ENCODE measurements at places on chromosomes 7 and 10.

- no peak for DNase-seq
These were observed 143.8 kb downstream of the HGF start for GRCh38 chr7:81626008-81626407.

DNA sequence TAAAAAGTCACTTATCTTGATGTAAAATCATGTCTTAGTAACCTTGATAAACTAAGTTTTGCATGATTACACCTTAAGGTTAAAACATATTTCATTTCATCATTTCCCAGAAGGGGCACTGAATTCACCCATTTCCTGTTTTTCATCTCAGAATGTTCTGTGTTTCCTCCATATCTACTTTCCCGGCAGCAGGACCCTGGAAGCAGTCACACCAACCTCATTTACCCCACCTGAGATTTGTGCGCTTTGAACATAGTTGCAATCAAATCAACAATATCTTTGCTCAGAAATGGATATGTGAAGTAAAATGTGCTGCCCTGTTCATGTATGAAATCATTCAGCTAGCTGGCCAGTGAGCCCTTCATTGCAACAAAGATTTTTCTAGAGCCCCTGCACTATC is 46.8 kb downstream of the IKZF1 start:
- DNase-seq, result no peak

DNA sequence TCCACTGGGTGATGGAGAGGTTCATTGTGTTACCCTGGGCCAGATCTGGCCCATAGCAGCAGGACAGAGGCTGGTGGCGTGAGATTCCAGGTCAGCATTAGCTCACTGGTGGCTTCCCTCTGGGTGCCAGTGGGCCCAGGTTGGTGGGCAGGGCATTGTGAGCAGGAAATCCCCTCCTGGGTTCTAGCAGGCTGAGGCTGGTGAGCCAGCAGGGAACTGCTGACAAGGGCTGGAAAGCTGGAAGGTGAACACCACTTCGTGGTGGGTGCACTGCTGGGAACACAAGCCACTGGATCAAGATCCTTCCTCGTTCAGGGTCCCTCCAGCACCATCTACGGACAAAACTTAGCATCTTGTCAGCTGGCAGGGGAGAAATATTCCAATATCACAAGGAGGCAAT is 259.2 kb upstream of the FZD1 start:
- no peak for DNase-seq

DNA sequence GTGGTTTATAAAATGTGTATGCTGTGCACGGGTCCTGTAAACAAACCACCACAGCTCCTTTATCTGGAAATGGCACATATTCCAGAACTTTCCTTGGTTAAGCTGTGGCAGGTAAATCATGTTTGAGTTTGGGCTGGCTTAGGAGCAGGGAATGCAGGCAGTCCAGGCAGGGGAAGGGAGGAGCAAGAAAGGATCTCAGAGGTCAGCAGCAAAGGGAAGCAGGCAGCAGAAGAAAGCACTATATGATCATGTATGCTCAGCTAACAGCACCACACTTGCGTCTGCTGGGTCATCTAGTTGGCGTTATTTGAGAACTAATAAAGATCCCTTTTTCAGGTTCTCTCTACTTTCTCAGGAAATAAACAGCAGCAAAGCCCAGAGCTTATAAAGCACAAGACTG is 7.8 kb downstream of the ICA1 start:
- no peak for DNase-seq

DNA sequence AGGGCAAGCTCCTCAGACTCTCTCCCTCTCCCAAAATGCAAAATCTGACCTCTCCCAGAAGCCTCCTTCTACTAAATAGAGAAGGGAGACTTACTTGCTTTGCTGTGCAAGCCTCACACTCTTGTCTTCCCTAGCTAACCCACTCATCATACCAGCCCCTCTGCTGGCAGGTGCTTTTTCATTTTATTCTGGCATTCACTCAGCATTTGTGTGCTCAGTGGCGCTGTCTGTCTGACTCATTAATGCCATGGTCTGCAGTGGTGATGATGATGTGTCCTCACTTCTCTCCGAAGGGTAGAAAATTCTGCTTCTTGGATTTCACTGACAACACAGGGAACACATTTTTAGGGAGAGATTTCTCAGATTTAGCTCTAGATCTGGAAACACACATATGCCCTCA is 22.0 kb upstream of the BTRC start:
- no peak for DNase-seq

GRCh38 chr10:78712147-78712546 is 356.6 kb upstream of the ZMIZ1 start:
- no peak for DNase-seq

GRCh38 chr10:113471241-113471996 is 81.4 kb upstream of the HABP2 start:
- DNase-seq, result no peak

GRCh38 chr7:71198887-71199286 is 66.9 kb downstream of the GALNT17 start:
- no peak for DNase-seq

DNA sequence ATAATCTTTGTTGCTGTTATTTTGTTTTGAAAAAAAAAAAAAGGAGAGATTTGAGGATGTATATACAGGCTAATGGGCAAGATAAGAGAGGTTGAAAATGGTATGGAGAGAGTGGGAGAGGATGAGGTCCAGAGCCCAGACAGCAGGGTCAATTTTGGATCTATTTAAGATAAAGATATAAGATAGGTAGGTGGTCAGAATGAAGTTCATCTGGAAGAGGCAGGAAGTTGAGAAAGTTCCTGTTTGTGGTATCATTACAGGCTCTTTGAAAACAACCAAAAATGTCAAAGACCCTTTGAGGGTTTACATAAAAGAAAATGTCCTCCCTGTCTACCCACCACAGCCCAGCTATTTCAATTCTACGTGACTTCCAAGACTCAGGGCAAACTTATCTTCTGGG is 7.5 kb downstream of the CEP41 start:
- DNase-seq, result no peak

GRCh38 chr10:130201043-130201380 is 64.8 kb downstream of the GLRX3 start:
- DNase-seq, result no peak

DNA sequence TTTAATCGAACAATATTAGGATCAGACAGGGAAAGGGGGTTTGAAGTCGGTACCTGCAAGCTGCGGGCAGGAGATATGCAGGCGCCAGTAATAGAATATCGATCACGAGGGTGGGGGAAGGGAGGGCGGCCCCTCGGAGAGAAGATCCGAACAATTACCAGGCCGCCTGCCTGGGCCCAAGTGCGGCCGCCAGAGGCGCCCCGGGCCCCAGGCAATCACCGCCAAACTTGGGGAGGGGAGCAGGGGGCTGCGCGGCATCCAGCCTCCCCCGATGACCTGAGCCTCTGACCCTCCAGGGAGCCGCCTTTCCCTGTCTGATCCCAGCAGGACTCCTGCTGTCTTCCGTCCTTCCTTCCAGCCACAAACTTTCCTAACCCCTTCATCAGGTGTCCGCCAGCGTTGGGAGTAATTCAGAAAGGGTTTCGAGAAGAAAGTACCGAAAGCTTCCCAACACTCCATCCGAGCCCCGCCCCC is 1.1 kb downstream of the NKX1-2 start:
- no peak for DNase-seq

DNA sequence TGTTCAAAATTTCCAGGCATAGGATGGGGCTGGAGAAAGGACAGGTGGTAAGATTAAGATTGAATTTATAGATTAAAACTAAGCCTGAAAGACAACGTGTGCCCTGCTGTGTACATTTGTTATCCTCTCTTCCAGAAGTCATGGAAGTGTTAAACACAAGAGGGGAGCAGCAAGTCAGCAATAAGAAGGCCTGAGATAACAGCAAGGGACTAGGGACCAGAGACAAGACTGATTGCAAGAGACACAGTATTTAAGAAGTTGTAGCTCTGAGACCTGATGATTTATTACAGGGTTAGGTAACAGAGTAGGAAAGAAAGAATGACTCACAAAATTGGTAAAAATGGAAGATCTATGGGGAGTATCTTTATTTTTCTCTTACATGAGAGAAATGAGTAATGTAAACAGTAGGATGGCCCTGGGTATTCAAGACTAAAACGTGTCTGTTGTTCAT is 55.7 kb upstream of the COL1A2 start:
- DNase-seq, result no peak

- peak; percentile 58 for DNase-seq
These were observed 3.4 kb downstream of the STAM start for GRCh38 chr10:17647326-17647725.

GRCh38 chr7:150439967-150440366 is 10.5 kb upstream of the GIMAP8 start:
- DNase-seq, result peak; percentile 77

GRCh38 chr7:135185471-135186260 is 15.2 kb upstream of the CYREN start:
- no peak for DNase-seq

DNA sequence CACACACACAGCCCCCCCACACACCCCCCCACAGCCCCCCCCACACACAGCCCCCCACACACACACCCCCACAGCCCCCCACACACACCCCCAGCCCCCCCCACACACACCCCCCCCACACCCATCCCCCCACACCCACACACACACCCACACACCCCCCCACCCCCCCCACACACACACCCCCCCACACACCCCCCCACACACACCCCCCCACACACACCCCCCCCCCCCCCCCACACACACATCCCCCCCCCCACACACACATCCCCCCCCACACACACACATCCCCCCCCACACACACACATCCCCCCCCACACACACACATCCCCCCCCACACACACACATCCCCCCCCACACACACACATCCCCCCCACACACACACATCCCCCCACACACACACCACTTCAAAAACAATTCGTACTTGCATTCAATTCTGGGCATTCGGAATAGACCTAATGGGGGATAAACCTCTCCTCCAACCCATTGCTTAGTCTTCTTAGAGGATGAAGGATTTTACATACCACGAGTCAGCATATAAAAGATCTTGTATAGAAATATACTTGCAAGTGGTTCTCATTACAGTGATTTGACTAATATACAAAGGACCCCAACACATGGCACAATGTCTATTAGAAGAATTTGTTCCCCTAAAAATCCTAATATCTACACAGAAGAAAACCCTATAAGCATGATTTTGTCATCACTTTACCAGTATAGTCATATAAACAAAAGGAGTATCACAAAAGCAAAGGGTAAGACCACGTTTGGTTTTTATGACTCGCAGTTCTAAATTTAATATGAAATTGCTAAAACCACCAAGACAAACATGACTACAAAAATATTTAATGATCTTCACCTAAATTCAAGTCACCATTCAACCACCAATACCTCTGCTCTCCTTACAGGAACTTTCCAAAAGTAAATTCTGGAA is 80.9 kb downstream of the DIP2C start:
- no peak for DNase-seq

DNA sequence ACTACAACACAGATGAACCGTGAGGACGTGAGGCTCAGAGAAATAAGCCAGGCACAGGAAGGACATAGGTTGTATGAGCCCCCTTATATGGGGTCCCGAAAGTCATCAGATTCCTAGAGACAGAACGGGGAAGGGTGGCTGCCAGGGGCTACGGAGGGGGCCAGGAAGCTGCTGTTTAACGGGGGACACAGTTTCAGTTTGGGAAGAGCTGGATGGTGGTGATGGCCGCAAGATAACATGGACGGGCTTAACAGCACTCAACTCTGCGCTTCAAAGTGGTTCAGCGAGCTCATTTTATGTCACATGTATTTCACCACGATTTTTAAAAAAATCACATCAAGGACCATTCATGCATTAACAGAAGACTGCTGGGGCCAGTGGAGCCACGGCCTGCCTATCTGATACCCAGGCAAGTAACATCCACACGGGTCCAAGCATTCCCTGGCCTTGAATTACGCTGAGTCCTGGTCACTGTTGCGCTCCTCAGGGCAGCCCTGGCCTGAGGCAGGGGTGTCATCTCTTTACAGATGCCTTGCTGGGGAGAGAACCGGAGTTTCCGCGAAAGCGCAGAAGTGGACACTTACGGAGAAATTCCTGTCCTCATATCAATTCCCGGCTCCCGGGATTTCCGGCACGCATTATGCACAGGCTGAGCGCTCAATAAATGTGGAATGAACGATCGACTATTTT is 1.5 kb downstream of the CARD11 start:
- DNase-seq, result no peak

- no peak for DNase-seq
These were observed 2.0 kb downstream of the IFRD1 start for GRCh38 chr7:112452102-112452888.

- no peak for DNase-seq
These were observed 94.0 kb downstream of the SORBS1 start for GRCh38 chr10:95467162-95467599.

- DNase-seq, result no peak
These were observed 100.0 kb downstream of the TCERG1L start for GRCh38 chr10:131211559-131211958.

DNA sequence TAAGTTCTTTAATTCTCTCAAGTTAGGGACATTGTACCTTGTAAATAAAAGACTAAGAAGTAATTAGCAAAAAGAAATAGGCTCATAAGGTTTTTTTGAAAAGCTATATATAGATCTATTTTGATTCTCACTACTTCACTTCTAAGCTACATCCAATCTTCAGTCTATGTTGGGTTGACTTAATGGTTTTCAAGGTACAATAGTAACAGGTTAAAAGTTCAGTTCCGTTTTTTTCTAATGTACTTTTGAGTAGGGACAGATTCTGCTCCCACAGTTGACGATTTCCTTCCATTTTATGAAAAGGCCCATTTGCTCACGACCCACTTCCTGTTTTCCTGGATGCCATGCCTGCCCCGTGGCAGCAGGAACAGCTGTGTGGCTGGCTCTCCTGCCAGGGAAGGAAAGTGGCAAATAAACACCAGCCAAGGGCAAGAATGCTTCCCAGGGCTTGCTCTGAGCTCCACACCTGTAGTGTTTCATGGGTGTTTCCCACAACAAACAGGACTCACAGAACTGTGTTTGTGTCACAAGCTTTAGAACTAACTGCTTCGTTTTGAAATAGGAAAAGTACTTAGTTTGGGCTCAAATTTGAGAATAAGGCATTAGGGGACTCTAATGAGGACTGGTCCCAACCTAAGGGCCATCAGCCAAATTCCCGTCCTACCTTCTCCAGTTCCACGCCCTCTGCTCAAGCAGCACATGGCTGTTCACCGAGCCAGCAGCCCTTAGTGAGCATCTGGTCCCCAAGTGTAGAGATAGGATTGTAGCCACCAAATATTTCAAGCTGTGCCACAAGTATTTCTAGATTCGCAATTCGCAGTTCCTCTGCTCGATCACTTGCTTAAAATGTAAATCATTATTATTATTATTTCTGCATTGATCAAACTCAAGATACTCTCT is 240.7 kb downstream of the COBL start:
- peak; percentile 15 for DNase-seq

- no peak for DNase-seq
These were observed 550.3 kb downstream of the GRM8 start for GRCh38 chr7:126702242-126703016.

- DNase-seq, result no peak
These were observed 384.5 kb downstream of the KCNMA1 start for GRCh38 chr10:77253147-77253545.

DNA sequence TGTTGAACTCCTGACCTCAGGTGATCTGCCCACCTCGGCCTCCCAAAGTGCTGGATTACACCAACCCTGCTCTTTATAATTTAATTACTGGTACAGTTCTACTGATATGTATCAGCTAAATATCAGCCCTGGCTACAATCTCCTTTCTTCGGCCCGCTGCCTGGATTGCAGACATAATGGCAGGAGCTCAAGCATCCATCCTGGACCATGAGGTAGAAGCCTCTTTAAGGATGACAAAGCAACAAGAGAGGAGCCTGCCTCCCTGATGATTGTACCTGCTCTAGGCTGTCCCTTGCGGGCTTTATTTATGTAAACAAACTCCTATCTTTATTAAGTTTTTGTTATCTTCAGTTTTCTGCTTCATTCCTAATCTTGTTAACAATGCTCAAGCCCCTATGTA is 5.6 kb upstream of the PSAP start:
- DNase-seq, result no peak
